ENCODE measurements at places on chromosomes 1 and 21. TPM values are rescaled to one million over a fixed set of nuclear protein-coding genes. Genes with fewer than 3 reads are reported as not detected.

GRCh38 chr1:42340093-42340492 lies 5.1 kb upstream of the FOXJ3 start:
- H3K4me1 ChIP-seq: peaks cover 25% of the 10 kb centered on the region
- no peaks in the 10 kb centered on the region for H3K27me3 ChIP-seq
- DNase-seq: peak; percentile 80
- no peak overlapping the region for H3K4me3 ChIP-seq
- peak overlapping the region; percentile 79 for H3K27ac ChIP-seq

DNA sequence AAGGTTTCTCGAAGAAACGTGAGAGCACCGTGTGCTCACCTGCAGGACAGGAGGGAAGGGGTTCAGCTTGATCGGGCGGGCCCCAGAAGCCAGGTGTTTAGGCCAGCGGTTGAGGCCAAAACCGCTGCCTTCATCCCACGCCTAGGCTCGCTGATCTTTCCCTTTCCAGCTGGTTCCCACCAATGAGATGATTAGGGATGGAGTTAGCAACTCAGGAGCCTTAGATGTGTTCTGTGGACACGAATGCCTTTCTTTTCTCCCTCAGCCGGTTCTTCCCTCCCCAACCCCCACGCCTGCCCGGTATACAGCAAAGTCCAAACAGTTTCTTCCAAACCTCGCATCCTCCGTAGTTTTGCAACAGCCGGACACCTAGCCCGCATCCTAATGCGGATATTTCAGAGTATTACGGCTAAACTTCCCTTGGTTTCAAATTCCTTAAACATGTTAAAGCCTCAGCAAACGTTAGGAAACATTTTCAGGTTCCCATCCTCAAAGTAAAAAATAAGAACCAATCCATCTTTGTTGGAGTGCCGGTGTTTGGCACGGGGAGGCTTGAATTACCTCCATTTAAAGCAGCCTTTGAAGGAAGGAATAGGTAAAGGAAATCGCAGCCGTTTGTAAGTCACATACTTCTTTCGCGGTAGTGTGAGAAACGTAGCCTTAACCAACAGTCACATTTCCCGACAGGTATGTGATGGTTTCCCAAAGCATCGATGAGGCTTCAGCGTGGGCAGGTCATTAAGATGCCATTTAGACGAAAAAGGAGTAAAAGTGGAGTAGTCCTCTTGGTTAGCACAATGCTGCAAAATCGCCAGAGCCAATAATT lies 1.1 kb downstream of the LRRC8C start:
- H3K27ac ChIP-seq: no peak overlapping the region
- peak; percentile 32 for DNase-seq
- H3K4me3 ChIP-seq: peak overlapping the region; percentile 78
- H3K4me1 ChIP-seq: peaks cover 5% of the 10 kb centered on the region

GRCh38 chr1:234536741-234537140 lies 57.8 kb upstream of the TARBP1 start:
- H3K4me3 ChIP-seq: no peak overlapping the region
- no peaks in the 10 kb centered on the region for H3K27me3 ChIP-seq
- no peaks in the 10 kb centered on the region for H3K36me3 ChIP-seq
- no peak for DNase-seq
- peaks cover 59% of the 10 kb centered on the region for H3K4me1 ChIP-seq

DNA sequence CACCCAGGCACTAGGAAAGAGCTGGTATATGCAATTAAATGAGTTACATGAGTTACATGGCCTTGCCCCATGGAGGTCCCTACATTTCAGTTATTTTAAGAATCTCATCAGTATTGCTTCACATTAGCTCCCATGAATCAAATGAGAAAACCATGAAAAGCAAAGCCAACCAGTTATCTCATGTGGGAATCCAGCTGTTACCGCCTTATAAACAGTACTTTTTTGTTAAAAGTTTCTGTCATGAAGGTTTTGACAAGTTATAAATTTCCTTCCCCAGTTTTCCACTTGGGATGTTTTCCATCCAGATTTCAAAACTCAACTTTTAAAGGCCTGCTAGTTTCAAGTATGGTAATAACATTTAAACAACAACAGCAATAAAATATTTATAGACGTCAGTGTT lies 544.8 kb downstream of the NUF2 start:
- H3K27ac ChIP-seq: no peak overlapping the region
- DNase-seq: no peak
- H3K36me3 ChIP-seq: no peaks in the 10 kb centered on the region
- H3K4me1 ChIP-seq: no peaks in the 10 kb centered on the region

DNA sequence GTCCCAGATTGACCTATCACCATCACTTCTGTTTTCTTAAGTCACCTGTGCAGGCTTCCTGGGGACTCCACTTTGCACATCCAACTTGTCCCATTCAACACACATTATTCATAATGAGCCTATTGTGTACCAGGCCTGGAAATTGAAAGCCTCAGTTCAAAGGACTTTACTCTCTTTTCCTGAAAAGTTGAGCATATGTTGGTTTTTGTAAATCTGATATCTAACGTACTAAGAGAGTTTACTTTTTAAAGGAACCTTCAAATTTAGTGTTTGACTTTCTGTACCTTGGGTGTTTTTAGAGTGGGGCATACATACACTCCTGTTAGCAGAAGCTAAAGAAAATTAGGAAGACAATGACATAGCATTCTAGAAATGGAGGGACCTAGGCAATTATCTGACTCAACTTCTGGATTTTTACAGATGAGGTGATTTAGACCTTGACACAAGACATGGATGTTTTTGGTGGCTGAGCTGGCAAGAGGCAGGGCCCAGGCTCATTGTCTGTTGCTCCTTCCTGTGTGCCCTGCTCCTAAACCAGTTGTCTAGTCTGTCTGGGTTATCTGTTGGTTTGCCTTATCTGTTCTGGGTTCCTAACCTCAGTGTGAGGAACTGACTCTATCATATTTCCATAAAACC lies 336.5 kb downstream of the RPS6KC1 start:
- no peaks in the 10 kb centered on the region for H3K27me3 ChIP-seq
- no peaks in the 10 kb centered on the region for H3K36me3 ChIP-seq

GRCh38 chr21:44836666-44837471 lies 19.0 kb upstream of the SUMO3 start:
- no peaks in the 10 kb centered on the region for H3K27me3 ChIP-seq
- H3K27ac ChIP-seq: no peak overlapping the region
- no peak overlapping the region for H3K4me3 ChIP-seq

Gene TFAP2E
- 0.08 TPM for total RNA-seq

Gene ESRRG
- 14.9 TPM for total RNA-seq

Gene RSPH1
- total RNA-seq: 1.2 TPM

Gene ERMAP
- total RNA-seq: 7.0 TPM

Gene PTPRF
- total RNA-seq: 168 TPM

Gene ARHGEF19
- 10.7 TPM for total RNA-seq

Measured in pancreas (tissue), 10 donors.